ENCODE measurements at places on chromosomes 6 and 20. TPM values are rescaled to one million over a fixed set of nuclear protein-coding genes. Genes with fewer than 3 reads are reported as not detected.

The MATN4 gene
- not detected for polyA plus RNA-seq

The SAMD3 gene
- not detected for polyA plus RNA-seq

The SIRPB1 gene
- 9.8 TPM for polyA plus RNA-seq

The ADGB gene
- not detected for polyA plus RNA-seq

The RBM24 gene
- polyA plus RNA-seq: 0.09 TPM

The SLPI gene
- polyA plus RNA-seq: not detected

The ZNF165 gene
- 5.4 TPM for polyA plus RNA-seq

The MOCS1 gene
- polyA plus RNA-seq: not detected

The ISM1 gene
- not detected for polyA plus RNA-seq

The ZFP57 gene
- not detected for polyA plus RNA-seq

The LCA5 gene
- 0.21 TPM for polyA plus RNA-seq

The FAM120B gene
- 21.0 TPM for polyA plus RNA-seq

The NOTCH4 gene
- 3.2 TPM for polyA plus RNA-seq

The F13A1 gene
- polyA plus RNA-seq: 0.55 TPM

The KCNK16 gene
- polyA plus RNA-seq: not detected

The MROH8 gene
- polyA plus RNA-seq: 3.0 TPM

The SLX4IP gene
- polyA plus RNA-seq: 11.0 TPM

The LY6G6D gene
- polyA plus RNA-seq: not detected
